ENCODE measurements at places on chromosomes 2 and 18.

DNA sequence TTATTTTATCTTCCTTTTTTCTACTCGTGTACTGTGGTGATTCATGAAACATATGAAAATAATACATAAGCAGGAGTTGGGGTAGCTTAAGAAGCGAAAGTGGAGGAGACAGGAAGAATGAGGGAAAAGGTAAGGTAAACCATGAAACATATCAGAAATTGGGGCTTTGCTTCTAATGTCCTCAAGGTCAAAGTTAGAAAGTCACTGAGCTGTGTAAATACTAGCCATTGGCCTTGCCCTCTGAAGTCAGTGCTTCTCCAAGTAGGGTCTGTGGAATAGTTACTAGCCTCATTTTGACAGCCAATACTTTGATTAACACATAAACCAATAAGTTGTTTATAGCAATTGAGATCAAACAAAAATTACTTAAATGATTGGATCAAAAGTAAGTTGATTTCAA is 117.2 kb downstream of the MAP4K4 start:
- DNase-seq: no peak

GRCh38 chr2:48694149-48694548 is 61.4 kb downstream of the LHCGR start:
- DNase-seq: no peak

DNA sequence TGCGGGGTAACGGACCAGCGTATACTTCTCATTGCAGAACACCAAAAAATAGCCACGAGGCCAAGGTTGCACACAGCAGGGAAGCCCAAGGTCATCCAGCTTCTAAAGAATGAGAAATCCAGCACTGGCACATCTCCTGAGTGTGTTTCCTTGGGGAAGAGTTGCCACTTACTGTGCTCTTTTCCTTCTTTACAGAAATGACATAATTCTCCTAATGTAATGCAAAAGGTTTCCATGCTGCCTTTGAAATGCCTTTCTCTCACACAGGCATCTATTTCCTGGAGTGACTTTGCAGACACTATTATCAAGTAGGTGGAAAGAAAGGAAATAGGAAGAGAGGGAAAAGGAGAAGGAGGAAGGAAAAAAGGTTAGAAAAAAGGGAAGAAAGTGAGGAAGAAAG is 862.1 kb upstream of the CELF4 start:
- DNase-seq: no peak

GRCh38 chr18:28767727-28768211 is 590.8 kb upstream of the CDH2 start:
- peak; percentile 87 for DNase-seq

GRCh38 chr2:181239201-181239799 is 217.9 kb upstream of the ITGA4 start:
- DNase-seq: no peak

GRCh38 chr2:223519471-223519870 is 82.7 kb downstream of the SCG2 start:
- peak; percentile 40 for DNase-seq

DNA sequence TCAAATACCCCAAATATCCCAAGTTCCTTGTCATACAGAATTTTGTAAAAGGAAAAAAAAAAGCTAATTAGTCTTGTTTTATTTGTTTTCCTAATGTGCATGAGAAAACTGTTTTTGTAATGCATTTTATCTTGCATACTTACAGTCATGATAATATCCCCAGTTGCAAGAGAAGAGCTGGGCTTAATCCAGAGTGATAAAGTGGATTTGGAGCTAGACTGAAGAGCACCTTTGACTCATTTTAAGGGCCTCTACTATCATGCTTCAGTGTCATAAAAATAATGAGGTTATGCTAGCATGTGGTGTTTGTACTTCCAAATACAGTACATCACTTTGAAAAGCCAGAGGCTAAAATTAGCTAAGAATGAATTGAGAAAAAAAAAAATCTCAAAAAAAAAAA is 26.4 kb downstream of the ARHGAP15 start:
- DNase-seq: no peak

- DNase-seq: no peak
Measured at GRCh38 chr18:47081578-47081977, 46.2 kb upstream of the ELOA2 start.

DNA sequence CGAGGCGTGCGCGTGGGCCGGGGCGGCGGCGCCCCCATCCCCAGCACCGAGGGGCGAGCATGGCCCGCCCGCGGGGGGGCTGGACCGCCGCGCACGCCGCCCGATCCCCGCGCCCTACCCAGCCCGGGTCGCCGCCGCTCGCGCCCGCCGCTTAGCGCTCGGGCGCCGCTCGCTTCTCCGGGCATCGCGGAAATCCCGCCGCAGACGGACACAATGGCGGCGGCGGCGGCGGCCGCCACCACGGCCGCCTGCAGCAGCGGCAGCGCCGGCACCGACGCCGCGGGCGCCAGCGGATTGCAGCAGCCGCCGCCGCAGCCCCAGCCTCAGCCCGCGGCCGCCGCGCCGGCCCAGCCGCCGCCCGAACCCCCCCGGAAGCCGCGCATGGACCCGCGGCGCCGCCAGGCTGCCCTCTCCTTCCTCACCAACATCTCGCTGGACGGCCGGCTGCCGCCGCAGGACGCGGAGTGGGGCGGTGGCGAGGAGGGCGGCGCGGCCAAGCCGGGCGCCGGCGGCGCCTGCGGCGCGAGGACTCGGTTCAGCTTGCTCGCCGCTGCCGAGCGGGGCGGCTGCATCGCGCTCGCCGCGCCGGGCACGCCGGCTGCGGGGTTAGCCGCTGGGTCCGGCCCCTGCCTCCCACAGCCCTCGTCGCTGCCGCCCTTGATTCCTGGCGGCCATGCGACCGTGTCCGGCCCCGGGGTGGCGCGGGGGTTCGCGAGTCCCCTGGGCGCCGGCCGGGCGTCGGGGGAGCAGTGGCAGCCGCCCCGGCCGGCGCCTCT is 453 bp downstream of the CABLES1 start:
- no peak for DNase-seq

DNA sequence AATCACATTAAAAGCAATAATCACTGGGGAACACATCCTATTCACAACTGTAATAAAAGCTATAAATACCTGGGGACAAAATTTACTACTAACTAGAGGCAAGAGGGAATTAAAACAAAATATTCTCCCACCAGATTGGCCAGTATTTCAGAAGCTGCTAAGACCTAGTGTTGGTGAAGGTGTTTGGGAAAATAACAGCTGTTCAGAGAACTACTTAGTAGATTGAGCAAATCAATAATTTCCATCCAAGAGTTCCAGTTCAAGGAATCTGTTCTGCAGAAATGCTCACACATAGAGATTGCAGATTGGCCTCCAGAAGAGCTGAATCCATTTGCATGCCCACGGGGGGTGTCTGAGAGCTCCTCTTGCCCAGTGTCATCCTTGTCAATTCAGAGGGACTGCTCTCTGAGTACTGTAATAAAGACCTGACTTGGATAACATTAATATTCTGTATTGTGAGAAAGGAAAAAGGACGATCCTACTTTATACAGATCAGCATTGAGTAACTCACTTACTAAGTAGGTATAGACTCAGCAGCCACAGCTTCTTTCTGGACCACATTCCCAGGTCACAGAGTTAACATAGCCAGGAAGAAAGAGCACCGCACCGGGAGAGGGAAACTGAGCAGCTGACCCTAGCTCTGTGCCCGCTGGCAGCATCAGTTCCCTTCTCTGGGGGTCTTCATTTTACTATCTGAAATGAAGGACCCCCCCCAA is 5.6 kb downstream of the TUBB6 start:
- no peak for DNase-seq

DNA sequence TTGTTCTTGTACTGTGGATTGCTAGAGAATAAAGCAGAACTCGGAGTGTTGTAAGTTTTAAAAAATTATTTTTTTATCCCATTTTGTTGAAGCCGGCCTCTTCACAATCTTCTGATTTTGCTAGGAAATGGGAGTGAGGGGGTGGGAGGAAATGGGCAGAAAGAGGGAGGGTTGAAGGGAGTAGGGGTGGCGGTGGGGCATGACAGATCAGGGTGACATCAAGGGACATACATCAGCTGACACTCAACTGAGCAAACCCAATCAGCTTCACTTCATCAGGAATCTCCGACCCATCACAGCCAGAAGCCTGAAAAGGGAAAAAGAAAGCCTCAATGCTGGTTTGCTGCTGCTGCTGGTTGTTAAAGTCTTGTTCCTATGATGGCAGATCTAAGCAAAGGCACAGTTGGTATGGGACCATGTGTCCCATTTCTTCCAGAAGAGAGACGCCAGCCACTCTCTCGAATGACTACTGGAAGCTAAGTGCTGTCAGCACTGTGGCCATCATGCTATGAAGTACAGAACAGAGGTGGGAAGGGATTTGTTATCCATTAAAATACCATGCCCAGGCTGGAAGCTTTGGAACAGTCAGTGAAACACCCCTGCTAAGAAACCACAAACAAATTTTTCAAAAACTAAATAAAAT is 292.0 kb downstream of the STK39 start:
- DNase-seq: no peak

- no peak for DNase-seq
Measured at GRCh38 chr2:142315346-142315745, 184.5 kb upstream of the LRP1B start.

DNA sequence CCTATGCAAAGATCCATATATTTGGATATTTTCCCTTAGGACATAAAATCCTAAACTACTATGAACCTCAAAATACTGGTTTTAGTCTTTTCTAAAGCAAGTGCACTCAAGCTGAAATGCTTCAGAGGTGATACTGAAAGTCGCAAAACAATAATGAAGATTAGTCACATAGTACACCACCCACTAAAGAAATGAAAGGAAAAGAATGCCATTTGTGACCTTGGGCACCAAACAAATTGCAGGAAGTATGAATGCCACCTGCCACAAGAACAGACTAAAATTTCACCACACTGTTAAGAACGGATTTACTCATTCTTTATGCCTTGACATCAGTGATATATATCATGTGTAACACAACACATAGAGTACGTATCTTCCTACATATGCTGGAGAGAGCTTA is 161.5 kb downstream of the ZNF521 start:
- no peak for DNase-seq

DNA sequence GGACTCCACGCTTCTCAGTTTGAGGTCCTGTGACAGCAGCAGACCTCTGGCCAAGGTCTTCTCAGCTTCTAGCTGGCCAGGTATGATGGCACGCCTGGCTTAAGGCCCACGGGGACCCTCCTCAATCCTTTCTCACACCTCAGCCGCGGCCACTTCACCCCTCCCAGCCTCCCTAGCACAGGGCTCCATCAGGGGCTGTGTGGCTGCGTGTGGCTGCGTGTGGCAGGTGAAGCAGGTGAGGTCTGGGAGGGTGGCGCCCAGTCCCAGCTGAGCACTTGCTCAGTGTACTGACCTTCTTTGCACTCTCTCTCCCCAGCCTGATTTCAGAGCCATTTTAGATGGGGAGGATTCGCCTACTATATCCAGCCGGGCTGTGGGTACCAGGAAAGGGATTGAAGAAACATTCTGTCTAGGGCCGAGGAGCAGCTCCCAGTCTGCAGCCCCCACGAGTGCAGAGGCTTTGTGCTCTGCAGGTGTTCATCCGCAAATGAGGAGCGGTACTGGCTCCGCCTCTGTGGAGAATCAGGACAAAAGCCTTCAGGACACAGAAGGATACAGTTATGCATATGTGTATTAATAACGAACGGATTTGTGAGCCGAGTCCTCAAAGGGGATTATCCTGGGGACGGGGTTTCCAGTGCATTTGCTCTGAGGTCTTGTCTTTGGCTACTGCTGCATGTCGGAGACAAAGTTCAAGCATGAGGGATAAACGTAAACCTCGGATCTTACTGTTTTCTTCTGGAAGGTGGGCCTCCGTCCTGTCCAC is 236.9 kb upstream of the RAB6C start:
- DNase-seq: no peak

- no peak for DNase-seq
Measured at GRCh38 chr2:20618886-20619521, 31.9 kb downstream of the HS1BP3 start.

GRCh38 chr2:226554701-226555100 is 244.9 kb downstream of the IRS1 start:
- no peak for DNase-seq

DNA sequence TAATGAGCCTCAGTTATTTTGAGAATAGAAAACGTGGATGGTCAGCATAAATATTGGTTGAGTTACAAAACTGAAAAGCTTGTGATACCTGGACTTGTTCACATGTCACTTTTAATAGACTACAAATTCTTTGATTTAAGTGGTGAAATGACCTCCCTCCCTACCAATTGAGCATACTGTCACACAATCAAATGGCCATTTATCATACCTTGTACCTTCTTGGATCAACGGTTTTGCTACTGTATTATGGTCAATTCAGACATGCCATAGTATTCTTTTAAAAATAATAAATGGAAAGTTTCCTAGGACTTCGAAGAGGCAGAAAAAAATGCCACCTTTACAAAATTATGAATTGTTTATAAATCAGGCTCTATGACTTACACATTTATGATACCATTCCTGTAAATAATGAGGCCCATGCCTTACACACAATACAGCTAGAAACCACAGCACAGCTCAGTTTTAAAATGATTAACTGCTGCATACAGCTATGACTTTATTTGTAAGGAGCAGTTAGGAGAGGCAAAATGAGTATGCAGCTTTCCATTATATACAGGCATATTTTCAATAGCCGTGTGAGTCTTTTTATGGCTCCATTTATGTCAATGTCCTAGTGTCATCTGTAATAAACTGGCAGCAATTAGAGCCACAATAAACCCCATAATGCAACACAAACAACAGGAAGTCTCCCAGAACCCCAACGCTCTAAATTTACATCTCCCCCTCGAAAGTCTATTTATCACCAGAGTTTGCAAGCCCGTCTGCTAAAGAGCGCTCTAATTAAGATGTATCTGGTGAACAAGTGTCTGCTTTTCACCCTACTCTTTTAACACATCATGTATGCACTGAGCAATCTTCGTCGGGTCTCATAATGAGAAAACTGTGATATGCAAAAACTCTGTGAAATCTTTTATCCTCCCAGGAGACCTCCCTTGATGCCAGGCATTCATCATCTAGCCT is 176.1 kb downstream of the ZNF521 start:
- no peak for DNase-seq

- no peak for DNase-seq
Measured at GRCh38 chr2:9373476-9373875, 49.9 kb downstream of the ITGB1BP1 start.

DNA sequence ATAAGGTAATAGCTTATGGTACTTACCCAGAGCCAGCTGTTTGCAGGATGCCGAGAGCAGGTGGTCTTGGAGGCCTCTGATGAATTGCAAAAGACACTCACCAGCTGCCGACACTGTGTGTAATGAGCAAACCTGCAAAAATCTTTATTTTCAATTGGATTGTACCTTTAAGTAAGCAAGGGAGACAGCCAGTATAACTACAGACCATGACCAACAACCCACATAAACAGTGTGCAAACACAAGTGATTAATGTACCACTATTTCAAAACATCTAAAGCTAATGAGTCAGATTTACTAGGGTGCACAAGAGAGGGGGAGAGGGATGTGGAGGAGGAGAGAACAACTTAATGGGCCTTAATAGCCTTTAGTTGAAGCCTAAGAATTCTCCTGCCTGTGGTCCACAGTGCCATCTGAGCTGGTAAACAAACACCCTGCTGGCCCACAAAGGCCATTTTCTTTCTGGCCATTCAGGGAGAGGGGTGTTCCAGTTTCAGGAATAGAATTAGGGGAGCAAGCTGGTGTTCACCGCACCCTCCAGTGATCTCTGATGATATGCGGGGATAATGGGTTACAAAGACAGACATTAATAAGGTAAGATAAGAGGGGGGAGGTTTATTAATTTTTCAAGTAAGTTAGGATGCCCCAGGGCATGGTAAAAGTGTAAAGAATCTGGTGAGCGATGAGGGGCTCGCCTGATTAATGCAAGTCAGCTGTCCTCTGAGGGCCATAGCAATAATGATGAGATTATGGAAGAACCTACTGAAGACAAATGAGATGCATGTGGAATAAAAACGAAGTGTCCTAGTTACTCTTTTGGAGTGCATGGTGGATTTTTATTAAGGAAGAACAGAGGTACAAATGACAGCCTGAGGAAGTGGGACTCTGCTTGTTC is 196.4 kb downstream of the HRH4 start:
- no peak for DNase-seq

GRCh38 chr2:204530464-204530805 is 14.8 kb upstream of the PARD3B start:
- no peak for DNase-seq
